ENCODE measurements at places on chromosomes 3 and 15.

GRCh38 chr3:25419251-25419650, 8.8 kb upstream of the RARB start:
- no peak for DNase-seq

GRCh38 chr3:14880447-14881106, 61.8 kb downstream of the FGD5 start:
- DNase-seq = no peak

GRCh38 chr3:93989241-93989640, 9.3 kb downstream of the ARL13B start:
- DNase-seq = no peak

- peak; percentile 24 for DNase-seq
These were observed 55.3 kb downstream of the FAM43A start for GRCh38 chr3:194740859-194741491.

- DNase-seq = no peak
These were observed 254.3 kb upstream of the LRRC3B start for GRCh38 chr3:26368312-26368711.

GRCh38 chr3:173249457-173249856, 108.4 kb upstream of the SPATA16 start:
- DNase-seq = no peak

DNA sequence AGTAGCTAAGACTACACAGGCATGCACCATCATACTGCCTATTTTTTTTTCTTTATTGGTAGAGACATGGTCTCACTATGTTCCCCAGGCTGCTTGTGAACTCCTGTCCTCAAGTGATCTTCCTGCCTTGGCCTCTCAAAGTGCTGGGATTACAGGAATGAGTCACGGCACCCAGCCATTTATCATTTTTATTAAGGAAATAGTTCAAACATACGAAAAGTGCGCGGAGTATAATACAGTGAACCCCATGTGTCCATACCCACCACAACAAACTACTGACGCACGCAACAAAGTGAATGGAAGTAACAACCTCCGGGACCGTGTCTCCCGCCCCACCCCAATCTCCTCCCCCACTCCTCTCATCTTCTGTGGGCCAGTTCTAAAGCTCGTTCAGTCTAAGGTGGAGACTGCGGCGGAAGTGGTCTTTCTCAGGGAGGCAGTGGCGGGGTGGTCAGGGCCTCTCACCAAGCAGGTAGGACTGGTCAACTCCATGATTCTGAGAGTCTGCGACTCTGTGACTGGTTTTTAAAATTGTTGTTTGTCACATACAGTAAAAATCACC, 42.1 kb downstream of the DNAJB8 start:
- no peak for DNase-seq

DNA sequence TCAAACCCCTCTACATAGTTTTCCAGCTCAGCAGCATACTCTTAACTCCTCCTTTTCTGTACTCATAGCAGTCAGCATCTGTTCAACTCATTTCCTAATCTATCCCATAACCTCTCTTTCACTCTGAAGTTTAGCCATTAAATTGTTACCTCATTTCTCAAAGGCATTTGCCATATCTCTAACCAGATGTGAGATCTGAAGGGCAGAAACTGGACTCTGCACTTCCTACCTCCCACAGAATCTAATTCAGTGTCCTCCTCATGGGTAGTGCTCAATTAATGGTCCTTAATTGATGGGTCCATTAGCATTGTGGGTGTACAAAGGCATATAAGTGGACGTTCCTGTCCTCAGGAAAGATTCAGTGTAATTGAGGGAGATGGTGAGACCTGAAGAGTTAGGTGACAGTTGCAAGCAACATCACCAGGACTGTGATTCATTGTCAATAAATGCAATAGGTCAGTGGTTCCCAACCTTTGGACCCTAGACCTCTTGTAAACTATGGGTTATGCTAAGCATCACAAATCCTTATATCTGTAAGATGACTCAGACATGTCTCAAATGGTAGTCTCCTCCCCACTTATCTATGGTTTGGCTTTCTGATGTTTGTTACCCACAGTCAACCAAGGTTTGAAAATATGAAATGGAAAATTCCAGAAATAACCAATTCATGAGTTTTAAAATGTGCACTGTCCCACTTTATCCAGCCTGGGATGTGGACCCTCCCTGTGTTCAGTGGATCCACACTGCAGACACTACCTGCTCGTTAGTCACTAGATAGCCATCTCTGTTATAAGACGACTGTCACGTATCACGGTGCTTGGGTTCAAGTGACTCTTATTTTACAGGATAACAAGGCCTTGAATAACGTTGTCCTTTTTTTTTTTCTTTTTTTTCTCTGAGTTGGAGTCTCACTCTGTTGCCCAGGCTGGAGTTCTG, 25.0 kb upstream of the UACA start:
- DNase-seq = no peak
